ENCODE measurements at places on chromosomes 11 and 22.

DNA sequence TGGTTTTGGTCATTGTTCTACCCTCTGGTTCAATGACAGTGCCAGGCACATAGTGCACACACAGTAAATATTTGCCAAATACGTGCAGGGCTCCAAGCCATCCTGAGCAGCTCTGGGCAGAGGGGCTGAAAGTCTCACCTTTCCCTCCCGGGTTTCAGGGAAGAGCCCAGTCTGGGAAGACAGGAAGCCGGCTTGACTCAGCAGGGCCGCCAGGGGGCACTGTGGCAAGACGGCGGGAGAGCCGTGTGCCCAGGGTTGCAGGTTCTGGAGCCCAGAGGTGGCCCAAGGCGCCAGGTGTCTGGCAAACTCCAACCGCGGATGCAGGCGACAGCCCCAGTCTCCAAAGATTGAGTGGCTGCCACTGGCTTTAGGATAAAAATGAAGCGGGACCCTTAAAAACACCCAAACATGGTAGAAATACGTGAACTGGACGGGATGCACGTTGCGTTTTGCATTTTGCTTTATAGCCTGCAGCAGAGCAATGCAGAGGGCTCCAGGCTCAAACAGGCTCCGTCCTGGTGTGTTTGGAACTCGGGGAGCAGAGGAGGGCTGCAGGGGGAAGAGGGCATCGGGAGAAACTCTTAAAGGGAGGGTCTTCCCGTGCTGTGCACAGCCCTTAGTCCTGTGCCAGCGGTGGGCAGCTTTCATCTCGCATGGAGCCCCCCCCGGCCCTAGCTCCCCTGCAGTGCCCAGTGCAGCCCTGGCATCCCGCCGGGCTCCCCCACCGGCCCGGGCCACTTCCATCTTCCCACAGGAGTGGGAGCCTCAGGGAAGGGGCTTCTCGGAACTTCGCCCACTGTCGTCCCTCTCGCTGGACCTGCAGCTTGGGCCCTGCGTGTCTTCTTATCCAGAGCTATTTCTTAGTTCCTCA, 10.7 kb downstream of the KRTAP5-5 start:
- no peak for DNase-seq

GRCh38 chr11:69950621-69951020, 127.5 kb upstream of the ANO1 start:
- no peak for DNase-seq

DNA sequence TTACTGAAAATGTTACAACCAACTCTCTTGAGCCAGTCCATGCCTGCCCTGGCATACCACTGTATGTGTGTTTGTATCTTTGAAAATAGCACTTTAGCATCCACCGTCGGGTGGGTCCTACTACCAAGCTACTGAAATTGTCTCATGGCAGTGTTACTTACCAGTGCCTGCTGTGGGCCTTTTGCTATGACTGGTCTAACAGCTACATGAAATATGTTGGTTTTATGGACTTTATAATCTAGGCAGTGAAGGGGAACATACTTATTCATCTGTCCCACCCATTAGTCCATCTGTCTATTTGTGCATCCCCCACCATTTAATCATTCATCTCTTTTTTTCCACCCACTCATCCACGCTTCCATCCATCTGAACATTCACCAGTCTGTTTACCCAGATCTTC, 106.0 kb downstream of the NAV2 start:
- no peak for DNase-seq

DNA sequence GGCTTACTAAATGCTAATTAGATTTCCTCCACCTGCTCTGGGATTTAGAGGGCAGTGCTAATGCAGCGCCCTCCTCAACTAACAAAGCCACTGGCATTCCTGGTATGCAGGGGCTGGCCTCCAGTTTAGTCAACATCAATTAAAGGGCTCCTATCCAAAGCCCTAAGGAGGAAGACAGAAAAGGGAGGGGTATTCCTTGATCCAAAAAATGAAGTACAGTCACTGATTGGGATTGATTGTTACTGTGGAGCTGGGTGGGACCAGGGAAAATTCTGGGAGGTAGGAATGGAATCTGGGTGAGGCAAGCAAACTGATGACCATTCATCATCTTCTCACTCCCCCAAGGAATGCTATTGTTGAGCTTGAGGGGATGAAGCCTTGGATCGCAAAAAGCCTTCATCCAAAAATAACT, 52.2 kb downstream of the GAB2 start:
- DNase-seq, result peak; percentile 45

- DNase-seq, result no peak
Measured at GRCh38 chr11:35761899-35762298, 99.3 kb downstream of the TRIM44 start.

DNA sequence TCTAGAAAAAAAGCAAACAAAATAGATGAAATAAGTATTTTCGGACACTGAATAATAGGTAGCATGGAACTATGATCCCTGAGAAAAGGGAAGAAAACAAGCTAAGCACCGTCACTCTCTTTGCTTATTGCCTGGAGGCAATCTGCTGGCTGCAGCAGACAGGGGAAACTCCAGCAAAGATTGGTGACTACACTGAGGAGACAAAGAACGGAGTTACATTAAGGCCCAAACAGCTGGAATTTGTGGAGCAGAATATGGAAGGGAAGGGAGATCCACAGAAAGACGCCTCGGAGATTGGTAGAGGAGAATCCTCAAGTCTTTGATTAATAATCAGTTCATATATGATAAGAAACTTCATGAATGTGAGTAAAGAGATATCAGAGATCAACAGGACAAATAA, 150.2 kb downstream of the TYR start:
- no peak for DNase-seq

Data from lower lobe of right lung (tissue), 2 donors.